Thoracic aorta (tissue), 2 donors: ENCODE measurements at places on chromosomes 2 and 18. TPM values are rescaled to one million over a fixed set of nuclear protein-coding genes. Genes with fewer than 3 reads are reported as not detected.

DNA sequence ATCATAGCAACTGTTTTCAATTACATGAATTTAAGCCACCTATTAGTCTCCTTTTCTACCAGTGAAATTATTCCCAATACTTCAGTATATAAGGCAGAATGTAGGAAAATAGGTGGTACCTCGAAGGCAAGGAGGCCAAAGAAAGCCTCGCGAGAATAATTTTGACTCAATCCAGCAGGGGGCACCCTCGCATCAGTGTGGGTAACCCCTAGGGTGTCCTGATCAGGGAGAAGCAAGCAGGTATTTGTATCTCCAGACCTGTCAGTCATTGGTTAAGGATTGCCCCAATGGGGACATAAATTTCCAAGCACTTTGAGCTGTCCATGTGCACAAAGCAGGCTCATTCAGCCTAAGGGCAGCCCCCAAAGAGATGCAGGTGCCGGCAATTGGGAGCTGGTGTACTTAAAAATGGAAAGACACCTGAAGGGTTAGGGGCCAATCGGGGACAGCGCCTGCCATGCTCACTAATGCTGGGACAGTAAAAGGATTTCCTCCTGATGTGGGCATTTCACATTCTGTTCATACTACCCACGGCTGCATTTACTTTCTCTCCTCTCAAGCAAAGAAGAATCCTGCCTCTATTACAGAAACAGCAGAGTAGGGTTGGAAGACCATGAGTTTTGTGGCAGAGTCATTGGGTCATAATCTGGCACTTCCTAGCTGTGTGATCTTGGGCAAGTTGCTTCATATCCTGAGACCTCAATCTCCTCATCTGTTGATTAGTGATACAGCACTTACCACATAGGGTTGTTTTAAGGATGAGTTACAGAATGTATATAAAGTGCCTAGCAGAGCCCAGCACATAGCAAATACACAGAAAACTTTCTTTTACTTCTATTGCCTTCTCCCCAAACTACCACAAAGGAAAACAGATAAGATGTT is 136.1 kb downstream of the ICOS start:
- H3K4me3 ChIP-seq: no peak overlapping the region
- DNase-seq: no peak
- H3K36me3 ChIP-seq: no peaks in the 10 kb centered on the region
- no peaks in the 10 kb centered on the region for H3K4me1 ChIP-seq
- no peaks in the 10 kb centered on the region for H3K27me3 ChIP-seq

DNA sequence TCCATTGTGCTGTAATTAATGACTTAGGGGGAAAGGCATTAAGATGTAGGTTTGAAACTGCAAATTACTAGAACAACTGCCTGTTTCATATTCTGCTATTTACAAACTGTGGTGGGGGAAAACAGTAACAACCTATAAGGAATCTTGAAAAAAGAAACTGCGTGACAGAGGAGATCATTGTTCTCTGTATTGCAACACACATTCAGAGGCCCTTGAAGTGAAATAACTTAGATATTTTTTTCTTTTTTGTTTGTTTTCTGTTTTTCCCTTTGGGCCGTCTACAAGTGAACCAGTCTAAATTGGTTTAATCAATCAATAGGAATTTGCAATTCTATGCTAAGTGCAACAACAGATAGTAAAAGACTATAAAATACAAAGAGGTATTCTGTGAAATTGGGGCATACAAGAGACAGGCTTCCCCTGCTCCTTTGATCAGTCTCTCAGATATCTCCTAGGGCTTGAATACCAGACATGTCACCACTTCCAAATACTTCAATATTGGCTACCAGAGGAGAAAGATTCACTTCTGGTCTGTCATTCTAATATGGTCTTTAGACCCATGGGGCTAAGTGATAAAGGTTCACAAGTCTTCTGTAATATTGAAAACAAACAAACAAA is 2055.1 kb upstream of the CELF4 start:
- H3K4me3 ChIP-seq: no peak overlapping the region
- no peaks in the 10 kb centered on the region for H3K27me3 ChIP-seq
- no peaks in the 10 kb centered on the region for H3K36me3 ChIP-seq

DNA sequence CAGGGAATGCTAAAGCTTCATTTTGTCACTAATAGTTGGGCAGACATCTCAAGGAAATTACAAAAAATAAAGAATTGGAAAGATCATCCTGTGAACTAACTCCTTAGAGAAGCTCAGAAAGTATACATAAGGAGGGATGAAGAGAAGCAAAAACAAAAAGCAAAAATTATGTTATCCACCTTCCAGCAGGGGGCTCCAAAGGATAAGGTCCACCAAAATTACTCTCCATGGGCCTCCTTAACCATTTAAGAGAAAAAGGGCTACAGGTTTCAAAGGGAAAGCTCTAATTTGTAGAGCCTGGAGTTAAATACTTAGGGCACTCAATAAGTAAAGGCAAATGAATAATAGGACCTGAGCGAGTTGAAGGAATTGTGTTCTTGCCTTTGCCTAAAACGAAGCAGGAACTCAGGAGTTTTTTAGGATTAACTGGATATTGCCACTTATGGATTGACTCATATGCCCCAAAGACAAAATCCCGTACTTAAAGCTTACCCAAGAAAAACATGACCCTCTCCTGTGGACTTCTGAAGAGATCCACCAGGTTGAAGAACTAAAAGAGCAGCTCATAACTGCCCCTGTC is 1167.9 kb downstream of the DSC3 start:
- no peak for DNase-seq
- no peaks in the 10 kb centered on the region for H3K4me1 ChIP-seq

DNA sequence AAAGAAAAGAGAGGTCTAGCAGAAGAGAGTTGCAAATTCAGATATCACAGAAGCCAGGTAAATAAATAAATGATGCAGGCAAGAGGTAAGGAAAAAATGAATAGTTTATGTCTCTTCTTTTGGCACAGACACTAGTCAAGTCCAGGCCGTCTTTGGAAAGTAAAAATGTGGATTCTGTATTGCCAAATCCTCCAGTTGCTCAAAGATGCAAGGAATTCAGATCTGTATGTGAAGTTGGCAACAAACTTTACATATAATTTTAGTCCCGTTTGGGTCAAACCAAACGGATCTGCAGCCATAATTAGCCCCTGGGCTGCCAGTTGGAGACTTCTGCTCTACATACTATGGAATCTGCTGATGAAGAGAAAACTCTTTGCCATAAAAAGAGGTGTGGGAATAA is 200.5 kb upstream of the RND3 start:
- no peak overlapping the region for H3K4me3 ChIP-seq
- H3K36me3 ChIP-seq: no peaks in the 10 kb centered on the region
- no peaks in the 10 kb centered on the region for H3K4me1 ChIP-seq
- H3K27me3 ChIP-seq: no peaks in the 10 kb centered on the region

DNA sequence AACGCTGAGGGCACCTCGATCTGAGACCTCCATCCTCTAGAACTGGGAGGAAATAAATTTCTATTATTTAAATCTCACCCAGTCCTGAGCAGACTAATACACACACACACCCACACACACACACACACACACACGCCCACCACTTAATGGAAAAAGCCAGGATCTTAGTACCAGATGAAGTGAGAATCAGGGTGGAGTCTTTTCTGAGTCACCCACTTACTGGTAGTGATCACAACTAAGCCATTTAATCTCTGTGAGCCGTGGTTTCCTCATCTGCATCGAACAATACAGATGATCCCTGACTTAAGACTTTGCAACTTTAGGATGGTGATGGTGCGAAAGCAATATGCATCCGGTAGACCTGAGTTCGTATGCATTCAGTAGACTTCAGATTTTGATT is 18.6 kb downstream of the THNSL2 start:
- no peaks in the 10 kb centered on the region for H3K4me1 ChIP-seq
- no peaks in the 10 kb centered on the region for H3K27me3 ChIP-seq
- DNase-seq: no peak

DNA sequence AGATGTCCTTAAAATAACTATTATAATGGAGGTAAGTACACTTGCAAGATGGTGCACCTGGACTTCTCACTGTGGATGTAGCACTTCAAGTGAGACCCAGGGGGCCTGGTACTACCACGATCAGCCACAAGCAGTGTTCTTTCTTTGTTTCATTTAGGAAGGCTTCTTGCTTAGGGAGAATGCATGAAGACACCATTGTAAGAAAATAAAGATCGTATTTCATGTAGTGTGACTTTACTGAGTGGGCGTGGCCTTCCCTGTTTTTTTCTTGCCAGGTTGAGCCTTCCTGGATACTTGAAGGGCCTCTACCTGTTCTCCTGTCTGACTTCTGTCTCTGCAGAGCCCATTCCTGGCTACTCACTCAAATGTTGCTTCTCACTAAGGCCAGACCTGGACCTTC is 615.6 kb upstream of the SOX11 start:
- no peaks in the 10 kb centered on the region for H3K36me3 ChIP-seq
- H3K4me3 ChIP-seq: no peak overlapping the region
- H3K27ac ChIP-seq: no peak overlapping the region
- DNase-seq: no peak
- no peaks in the 10 kb centered on the region for H3K27me3 ChIP-seq

- no peak overlapping the region for H3K27ac ChIP-seq
- H3K4me1 ChIP-seq: no peaks in the 10 kb centered on the region
- no peaks in the 10 kb centered on the region for H3K36me3 ChIP-seq
- no peaks in the 10 kb centered on the region for H3K27me3 ChIP-seq
- no peak overlapping the region for H3K4me3 ChIP-seq
Measured at GRCh38 chr2:62939735-62940491, 110.7 kb upstream of the OTX1 start.

DNA sequence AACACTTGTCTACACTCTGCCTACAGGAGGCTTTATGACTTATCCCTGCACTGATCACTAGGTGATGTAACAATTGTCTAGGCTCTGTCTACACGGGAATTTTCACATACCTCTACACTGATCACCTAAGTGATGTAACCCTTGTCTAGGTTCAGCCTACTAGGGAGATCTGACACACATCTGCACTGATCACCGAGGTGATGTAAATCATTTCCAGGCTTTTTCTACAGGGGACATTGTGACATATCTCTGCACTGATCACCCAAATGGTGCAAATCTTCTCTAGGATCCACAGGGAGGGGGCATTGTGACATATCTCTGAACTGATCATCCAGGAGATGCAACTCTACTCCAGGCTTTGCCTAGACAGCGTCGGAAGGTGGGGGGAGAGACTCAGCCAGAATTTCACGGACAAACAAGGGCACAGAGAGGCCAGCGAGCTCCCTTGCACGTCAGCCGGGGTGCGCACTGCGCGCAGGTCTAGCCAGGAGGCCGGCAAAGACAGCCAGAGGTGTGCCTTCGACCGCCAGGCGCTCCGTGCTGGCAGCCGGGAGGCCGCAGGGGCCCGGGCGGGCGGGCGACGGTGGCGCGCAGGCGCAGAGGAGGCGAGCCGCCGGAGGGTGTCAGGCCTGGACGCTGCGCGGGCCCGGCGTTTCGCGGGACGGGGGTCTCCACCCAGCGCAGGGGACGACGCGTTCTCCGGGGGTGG is 46.9 kb upstream of the USP14 start:
- no peaks in the 10 kb centered on the region for H3K36me3 ChIP-seq
- no peak overlapping the region for H3K27ac ChIP-seq
- H3K27me3 ChIP-seq: no peaks in the 10 kb centered on the region

DNA sequence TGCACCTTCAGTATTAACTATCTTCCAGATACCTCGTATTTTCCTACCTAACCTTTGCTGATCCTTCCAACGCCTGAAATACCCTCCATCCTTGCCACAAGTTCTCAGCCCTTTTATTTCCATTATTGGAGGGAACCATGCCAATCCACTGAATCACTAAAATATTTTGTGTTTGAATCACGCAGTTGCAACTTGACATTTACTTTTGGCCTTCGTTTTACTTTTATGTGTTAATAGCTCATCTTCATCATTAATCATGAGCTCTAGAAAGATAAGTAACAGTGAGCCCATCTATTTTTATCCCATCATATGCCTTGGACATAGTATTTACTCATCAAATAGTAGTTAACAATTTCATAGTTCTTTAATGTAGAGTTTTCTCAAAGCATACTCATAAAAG is 463.2 kb downstream of the THSD7B start:
- peaks cover 22% of the 10 kb centered on the region for H3K4me1 ChIP-seq
- no peaks in the 10 kb centered on the region for H3K27me3 ChIP-seq
- no peaks in the 10 kb centered on the region for H3K36me3 ChIP-seq
- H3K27ac ChIP-seq: no peak overlapping the region
- H3K4me3 ChIP-seq: no peak overlapping the region
- no peak for DNase-seq

DNA sequence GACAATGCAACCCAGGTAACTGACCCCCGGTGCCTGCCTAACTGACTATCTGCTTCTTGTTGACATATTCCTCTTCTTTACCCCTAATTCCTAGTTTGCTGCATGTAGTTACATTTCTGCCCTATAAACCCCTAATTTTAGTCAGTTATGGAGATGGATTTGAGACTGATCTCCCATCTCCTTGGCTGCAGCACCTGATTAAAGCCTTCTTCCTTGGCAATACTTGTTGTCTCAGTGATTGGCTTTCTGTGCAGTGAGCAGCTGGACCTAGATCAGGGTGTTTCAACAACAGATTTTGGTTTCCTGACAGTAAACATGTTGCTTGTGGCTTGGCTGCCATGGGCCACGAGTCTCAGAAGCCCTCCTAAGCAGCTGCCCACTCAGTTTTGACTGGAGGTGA is 105.4 kb downstream of the SP100 start:
- H3K4me1 ChIP-seq: no peaks in the 10 kb centered on the region
- DNase-seq: no peak
- H3K36me3 ChIP-seq: peaks cover 4% of the 10 kb centered on the region
- no peak overlapping the region for H3K4me3 ChIP-seq
- no peak overlapping the region for H3K27ac ChIP-seq
- no peaks in the 10 kb centered on the region for H3K27me3 ChIP-seq

GRCh38 chr18:69484699-69485396 is 84.2 kb downstream of the DOK6 start:
- H3K27ac ChIP-seq: no peak overlapping the region
- H3K27me3 ChIP-seq: no peaks in the 10 kb centered on the region
- DNase-seq: no peak
- H3K36me3 ChIP-seq: no peaks in the 10 kb centered on the region

- H3K27ac ChIP-seq: no peak overlapping the region
- H3K4me3 ChIP-seq: no peak overlapping the region
Measured at GRCh38 chr2:104337869-104338268, 516.0 kb upstream of the POU3F3 start.

- no peaks in the 10 kb centered on the region for H3K27me3 ChIP-seq
- DNase-seq: no peak
- H3K4me1 ChIP-seq: no peaks in the 10 kb centered on the region
Measured at GRCh38 chr2:147572622-147573021, 272.2 kb upstream of the ACVR2A start.

DNA sequence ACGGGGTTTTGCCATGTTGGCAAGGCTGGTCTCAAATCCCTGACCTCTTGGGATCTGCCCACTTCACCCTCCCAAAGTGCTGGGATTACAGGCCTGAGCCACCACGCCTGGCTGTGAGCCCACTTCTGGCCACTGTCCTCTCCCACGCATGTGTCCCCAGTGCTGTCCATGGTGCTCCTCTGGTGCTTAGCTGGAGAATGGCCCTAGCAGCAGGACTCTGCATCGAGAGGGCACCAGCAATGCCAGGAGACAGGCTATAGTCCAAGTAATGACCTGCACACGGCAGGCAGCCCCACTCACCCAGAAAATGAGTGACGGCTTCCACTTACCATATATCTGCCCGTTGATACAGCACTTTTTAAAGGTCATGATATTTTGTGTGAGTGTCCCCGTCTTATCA is 66.3 kb upstream of the NARS1 start:
- peaks cover 5% of the 10 kb centered on the region for H3K4me1 ChIP-seq
- no peak overlapping the region for H3K27ac ChIP-seq
- H3K4me3 ChIP-seq: no peak overlapping the region
- no peaks in the 10 kb centered on the region for H3K27me3 ChIP-seq
- no peak for DNase-seq

The SRD5A2 gene
- total RNA-seq: not detected

The UPP2 gene
- total RNA-seq: not detected

The SULT1C2 gene
- total RNA-seq: not detected

The ITPRIPL1 gene
- 1.6 TPM for total RNA-seq

The MYO7B gene
- total RNA-seq: 0.78 TPM

The L3MBTL4 gene
- total RNA-seq: 0.27 TPM

The SLC8A1 gene
- total RNA-seq: 31.2 TPM

The C2orf66 gene
- not detected for total RNA-seq
